Activated T-helper 1 cell treated with Interleukin-2 at 50 U/mL for 16 hours (primary cell): ENCODE measurements at places on chromosomes 1 and 21.

- DNase-seq = no peak
Observed at GRCh38 chr1:17347769-17348592, 24.0 kb upstream of the PADI6 start.

DNA sequence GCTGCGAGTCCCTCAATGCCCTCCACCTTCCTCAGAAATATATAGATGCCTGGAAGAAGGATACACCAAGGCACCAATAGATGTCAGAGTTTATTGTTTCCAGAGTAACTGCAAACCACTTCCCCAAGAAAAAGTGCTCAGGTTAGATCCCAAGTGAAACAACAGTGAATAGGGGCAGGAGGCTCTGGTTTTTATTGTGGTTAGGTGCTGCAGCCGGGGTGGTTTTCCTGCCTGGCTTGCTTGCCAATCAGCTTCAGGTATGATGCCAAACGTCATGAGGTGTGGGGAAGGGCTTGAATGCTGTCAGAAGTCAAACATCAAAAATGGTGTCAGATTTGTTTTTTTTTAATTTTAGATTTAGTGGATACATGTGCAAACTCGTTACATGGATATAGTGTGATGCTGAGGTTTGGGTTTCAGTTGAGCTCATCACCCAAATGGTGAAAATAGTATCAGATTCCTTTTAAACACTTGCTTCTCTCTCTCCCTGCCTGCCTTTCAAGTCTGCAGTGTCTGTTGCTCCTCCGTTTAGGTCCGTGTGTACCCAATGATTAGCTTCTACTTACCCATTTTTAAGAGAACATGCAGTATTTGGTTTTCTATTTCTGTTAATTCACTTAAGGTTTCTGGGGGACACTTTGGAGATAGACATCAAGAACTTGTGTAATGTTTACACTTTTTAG is 1317.0 kb downstream of the MRPL39 start:
- DNase-seq = no peak

GRCh38 chr1:212021563-212021962 is 13.8 kb downstream of the INTS7 start:
- DNase-seq = no peak

- no peak for DNase-seq
Observed at GRCh38 chr1:72397786-72398185, 115.4 kb upstream of the NEGR1 start.

- no peak for DNase-seq
Observed at GRCh38 chr1:47396671-47397196, 19.4 kb upstream of the FOXE3 start.
